SW480 (cell line): ENCODE measurements at places on chromosomes 5 and 9.
A peak's percentile ranks its signal among the peaks of the same experiment; 100 is the strongest.

DNA sequence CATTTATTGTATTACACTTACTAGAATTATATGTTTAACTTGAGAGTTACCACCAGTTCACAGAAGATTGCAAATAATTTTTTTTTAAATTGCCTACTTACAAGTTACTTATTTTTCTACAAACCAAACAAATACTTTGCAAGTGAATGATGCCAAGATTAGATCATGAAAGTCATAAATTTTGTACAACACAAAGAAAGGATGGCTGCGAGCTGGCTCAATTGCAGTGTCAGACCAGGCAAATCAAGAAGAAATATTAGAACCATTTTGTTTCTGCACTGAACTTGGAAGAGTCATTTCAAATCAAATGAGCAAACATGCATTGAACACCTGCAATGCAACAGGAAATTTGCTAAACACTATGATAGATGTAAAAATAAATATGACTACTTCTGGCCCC is 97.3 kb downstream of the PLCXD3 start:
- DNase-seq, result no peak

GRCh38 chr5:93055561-93055960 is 525.5 kb downstream of the NR2F1-AS1 start:
- DNase-seq, result no peak

GRCh38 chr5:1184481-1184880 is 16.9 kb upstream of the SLC6A19 start:
- DNase-seq, result no peak

DNA sequence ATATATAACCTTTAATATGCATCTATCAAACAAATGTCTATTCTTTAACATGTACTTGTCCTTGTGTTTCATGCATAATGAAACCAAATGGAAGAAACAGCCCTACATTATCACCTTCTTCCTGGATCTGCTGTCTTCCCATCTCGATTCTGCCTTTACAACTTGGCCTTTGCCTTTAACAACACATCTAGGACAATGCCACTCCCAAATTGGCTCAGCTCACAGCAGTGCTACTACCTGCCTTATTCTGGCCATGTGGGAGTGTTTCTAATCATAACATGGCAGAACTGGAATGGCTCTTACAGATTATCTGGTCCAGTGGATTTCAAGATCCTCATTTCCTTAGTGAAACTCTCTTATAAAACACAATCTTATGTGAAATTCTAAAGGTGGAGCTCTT is 176.5 kb downstream of the CARTPT start:
- no peak for DNase-seq

DNA sequence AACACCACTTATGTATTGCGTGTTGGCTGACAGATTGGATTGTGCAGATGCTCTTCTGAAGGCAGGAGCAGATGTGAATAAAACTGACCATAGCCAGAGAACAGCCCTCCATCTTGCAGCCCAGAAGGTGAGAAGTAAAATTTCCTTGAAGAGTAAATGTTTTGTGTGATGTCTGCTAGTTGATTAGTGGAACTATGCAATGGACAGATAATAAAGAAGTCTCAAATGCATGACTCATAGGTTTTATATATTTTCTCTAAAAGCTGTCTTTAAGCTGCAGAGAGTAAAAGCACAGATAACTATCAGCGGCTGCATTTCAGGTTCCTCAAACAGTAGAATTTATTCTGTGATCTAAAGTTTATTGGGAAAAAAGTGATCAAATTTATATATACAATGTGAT is 27.4 kb downstream of the INVS start:
- no peak for DNase-seq

DNA sequence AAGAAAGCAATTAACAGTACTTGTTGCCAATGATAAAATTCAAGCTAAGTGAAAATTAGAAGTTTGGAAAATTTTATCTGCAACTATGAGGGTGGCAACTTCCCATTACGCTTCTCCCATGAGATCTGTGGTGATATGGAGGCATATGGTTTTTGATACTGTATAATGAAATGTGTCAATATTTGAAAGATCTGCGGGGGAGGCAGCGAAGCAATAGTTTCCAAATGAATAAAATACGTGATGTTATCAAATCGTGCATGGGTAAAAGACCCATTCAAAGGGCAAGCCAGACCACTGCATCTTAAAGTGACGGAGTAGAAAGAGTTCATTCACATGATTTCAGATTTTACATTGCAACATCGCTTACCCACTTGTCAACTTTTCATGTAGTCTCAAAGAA is 20.9 kb upstream of the BOD1 start:
- DNase-seq, result no peak

GRCh38 chr5:88190106-88190834 is 78.4 kb downstream of the TMEM161B start:
- DNase-seq, result no peak

- no peak for DNase-seq
These were observed 744 bp upstream of the HMGCS1 start for GRCh38 chr5:43313854-43314457.

- no peak for DNase-seq
These were observed 8.5 kb upstream of the ANGPTL2 start for GRCh38 chr9:127130661-127131538.

DNA sequence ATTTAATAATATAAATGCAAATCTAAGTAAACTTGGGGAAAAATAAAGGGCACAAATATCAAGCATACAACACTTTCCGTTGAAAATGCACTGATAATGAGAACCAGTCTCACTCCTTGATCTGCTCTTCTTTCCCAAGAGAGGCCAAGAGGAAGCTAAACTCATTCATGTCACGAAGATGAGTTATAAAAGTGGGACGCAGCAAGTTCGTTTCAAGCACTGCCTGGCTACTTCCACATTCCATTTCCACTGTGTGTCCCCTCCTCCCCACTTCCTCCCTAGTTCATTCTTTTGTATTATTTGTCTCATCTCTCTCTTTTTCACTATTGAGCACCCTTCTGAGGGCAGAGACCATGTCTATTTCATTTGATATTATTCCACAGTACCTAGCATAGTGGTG is 158.1 kb downstream of the SLC24A2 start:
- DNase-seq, result no peak

DNA sequence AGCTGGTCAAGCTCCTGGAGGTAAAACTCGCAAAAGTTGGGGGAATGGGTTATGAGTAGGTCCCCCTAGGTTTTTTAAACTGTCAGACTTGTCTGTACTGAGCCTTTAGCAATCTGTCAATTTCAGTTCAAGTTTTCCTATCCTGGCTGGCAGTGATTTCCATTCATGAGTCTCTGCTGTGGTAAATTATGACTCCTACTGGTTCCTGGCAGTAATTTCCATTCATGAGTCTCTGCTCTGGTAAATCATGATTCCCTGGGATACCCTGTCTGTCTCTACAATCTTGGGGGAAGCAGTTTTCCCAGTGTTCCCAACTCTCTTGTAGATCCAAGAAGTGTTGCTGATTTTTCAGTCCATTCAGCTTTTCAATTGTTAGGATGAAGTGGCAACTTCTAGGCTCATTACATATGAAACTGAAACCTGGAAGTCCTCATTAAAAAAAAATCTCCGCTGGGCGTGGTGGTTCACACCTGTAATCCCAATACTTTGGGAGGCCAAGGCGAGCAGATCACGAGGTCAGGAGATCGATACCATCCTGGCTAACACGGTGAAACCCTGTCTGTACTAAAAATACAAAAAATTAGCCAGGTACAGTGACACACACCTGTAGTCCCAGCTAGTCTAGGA is 91.3 kb upstream of the GPBP1 start:
- peak; percentile 36 for DNase-seq

DNA sequence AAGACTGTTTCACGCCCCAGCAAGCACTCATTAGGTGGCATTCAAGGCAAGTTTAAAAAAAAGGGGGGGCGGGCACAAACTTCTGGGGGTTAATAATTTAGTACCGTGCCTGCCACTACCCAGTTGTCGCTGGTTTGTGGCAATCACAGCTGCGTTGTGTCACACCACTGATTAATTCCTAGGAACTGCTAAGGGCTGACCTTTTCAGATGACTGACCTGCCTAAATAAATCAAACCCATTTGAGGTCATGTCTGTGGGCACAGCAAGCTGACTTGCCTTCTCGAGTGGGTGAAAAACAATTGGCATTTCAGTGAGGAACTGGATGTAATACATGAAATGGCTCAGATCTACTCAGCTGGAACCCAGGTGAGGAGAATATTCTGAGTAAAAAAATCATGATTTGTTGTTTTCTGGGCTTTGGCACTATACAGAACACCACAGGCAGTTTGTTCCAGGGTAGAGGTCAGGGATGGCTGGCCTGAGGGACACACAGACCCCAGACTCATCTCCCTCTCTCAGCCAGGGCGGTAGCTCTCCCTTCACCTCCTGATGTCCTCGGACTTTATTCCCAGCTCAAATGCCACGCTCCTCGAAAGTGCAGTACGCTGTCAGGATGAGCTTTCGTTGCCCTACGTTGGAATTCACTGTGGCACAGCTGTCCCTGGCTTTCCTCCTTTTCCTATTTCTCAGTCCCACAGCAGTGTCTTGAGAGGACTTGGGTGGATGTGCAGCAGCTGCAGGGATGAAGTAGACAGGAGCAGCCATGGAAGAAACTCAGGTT is 15.5 kb upstream of the MGAT1 start:
- no peak for DNase-seq

- no peak for DNase-seq
These were observed 206.4 kb downstream of the PDZD2 start for GRCh38 chr5:31845361-31845760.

GRCh38 chr9:135219676-135220600 is 132.5 kb downstream of the OLFM1 start:
- DNase-seq, result no peak

- peak; percentile 84 for DNase-seq
These were observed 403.0 kb downstream of the ZNF608 start for GRCh38 chr5:124343451-124343867.

- DNase-seq, result no peak
These were observed 43.5 kb downstream of the LIX1 start for GRCh38 chr5:97098922-97099321.

DNA sequence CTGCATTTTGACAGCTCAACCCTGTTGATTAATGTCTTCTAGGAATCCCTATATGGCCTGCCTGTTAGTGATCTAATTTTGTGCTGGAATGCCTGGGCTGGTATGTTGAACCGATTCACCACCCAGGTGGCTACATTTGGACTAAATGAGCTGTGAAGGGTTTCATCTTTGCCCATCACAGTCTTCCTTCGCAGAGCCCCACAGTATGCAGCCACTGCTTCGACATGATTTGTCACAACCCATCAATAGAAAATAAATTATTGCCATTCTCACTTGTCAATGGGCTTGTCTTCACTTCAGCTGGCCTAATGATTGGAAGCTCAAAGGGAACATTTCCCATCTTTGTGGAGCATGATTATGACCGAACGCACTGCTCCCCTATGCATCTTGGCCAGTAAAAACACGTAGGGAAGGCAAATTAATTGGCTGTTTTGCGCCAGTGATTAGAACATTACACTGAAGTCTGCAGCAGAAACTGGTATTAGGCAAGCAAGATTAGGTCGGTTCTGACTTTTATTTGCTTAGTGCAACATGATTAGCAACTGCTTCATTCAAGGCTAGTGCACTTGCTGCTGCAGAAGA is 408.5 kb downstream of the KIAA0825 start:
- DNase-seq, result no peak

DNA sequence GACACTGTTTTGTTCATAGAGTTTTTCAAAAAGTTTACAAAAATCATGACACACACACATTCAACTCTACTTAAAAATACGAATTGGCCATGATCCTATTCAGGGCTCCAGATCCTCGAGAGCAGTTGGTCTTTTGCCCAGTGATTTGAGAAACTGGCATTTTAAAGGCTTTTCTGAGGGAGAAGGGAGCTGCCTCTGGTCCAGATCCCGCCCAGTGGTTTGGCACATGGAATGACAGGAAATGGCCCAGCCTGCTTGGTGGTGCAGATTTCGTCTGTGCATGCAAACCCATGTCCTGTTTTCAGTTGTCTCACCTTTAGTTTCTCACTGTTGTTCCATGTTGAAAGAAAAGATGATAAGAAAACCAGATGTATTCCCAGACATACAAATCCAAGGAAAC is 3.6 kb downstream of the CAMK4 start:
- DNase-seq, result peak; percentile 10

DNA sequence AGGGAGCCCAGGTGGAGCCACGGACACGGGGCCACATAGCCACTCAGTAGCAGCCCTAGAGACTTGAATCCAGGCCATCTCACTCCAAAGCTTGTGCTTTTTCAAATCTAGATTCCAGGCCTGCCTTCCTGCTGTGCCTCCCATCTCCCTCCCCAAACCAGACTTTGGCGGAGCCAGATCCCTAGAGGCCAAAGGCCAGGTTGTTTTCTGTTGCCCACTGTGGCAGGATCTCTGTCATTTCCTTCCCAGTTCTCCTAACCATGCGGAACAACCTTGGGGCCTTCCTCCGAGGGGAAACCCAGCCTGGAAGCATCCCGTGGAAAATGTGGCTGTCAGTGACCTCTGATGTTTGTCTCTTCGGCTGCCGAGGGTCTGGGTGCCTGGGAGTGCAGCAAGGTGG is 16.4 kb upstream of the RPS14 start:
- DNase-seq, result no peak

DNA sequence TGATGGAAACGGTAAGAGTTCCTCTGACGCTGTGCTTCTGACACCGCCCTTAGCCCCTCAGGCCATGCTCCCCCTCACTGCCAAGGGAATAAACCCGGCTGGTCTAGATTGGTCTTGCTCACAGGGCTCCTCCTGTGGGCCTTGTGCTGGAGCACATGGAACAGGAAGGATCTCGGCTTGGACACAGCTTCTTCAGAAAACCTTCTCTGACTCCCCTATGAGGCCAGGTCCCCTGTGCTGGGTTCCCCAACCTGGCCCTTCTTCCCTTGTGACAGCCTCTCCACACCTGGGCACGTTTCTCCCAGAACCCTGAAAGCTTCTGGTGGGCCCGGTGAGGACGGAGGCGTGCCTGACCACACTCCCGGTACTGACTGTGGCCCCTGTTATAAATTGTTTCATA is 8.2 kb downstream of the SPATA31E1 start:
- no peak for DNase-seq

- DNase-seq, result no peak
These were observed 31.7 kb upstream of the LRRC14B start for GRCh38 chr5:159448-160172.

- no peak for DNase-seq
These were observed 222.4 kb upstream of the TNC start for GRCh38 chr9:115340314-115340713.

DNA sequence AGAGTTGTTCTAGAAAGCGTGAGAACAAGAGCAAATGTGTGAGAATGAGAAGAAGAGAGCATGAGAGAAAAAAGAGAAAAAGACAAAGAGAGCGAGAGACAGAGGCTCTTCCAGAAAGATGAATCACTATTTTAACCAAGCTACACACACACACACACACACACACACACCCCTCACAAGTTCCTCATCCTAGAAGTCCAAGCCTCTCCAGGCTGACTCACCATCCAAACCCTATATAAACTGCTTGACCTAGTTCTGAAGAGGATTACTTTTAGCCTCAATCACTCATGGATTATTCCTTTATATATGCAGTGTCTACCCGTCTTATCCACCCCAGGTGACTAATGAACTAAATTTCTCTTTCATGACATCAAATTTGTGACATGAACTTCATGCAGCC is 37.6 kb downstream of the C9orf57 start:
- DNase-seq, result no peak

- DNase-seq, result no peak
These were observed 114.2 kb upstream of the MAN2A1 start for GRCh38 chr5:109575506-109575905.

- DNase-seq, result no peak
These were observed 26.6 kb downstream of the AK3 start for GRCh38 chr9:4714266-4715016.
